ENCODE measurements at places on chromosomes 6 and 20.

GRCh38 chr6:493840-494239 is 102.3 kb downstream of the IRF4 start:
- DNase-seq, result peak; percentile 54

DNA sequence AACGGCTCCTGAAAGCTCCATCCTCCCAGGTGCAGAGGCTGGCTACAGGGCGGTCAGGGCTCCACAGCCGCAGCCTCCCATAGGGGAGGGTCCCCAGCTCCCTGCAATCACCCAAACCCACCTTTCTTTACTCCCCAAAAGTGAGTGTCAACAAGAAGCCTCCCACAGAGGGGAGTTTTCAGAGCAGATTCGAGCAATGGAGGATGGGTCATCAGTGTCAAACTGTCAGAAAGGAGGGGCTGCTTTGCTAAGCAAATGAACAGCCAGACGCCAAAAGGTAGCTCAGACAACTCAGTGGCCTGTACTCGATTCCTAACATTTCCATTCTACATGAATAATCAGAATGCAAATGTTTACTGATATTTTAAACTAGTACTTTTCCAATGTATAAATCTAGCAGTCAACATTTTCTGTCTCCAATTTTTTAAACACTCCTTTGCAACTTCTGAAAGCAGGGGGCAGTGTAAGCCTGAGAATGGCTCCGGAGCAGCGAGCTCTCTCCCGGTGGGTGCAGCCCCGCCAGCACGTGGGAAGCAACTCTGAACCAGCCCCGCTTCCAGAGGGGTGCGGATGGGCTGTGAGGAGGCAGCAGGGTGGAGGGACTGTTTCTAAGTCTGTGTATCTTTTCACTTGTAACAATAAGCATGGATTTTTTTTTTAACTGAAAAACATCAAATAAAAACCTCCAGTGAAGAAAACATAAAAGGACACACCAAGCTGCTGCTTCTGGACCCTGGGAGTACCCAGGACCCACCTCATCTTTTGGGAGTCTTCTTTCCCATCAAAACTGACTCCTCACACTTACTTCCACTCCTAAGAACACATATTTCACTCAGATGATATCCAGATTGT is 54.9 kb downstream of the TAF4 start:
- peak; percentile 64 for DNase-seq

DNA sequence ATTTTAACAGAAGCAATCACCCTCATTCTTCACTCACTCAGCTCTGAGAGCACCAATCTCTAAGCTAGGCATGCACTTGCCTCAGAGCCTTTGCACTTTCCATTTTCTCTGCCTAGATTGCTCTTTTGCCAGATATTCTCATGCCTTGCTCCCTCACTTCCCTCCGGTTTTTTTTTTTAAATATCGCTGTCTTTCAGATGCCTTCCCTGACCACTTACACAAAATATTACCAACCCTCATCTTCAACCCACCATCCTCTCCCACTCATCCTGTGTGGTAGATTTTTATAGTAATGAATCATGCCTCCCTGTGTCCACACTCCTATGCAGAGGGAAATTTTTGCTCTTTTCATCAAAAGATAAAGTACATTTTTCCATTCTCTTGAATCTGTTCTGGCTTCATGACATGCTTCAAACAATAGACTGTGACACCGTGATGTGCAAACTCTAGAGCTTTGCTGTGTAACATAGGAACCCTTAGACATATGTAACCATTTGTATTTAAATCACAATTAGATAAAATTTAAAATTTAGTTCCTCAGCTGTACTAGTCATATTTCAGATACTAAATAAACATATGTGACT is 437.1 kb downstream of the UTRN start:
- no peak for DNase-seq

- no peak for DNase-seq
Observed at GRCh38 chr20:41046716-41047115, 18.1 kb downstream of the TOP1 start.
